Stimulated activated CD8-positive, alpha-beta memory T cell treated with anti-CD3 and anti-CD28 coated beads, Interleukin-15, amount 100 ng/mL, for 48 hours (primary cell): ENCODE measurements at places on chromosomes 5 and 9.

DNA sequence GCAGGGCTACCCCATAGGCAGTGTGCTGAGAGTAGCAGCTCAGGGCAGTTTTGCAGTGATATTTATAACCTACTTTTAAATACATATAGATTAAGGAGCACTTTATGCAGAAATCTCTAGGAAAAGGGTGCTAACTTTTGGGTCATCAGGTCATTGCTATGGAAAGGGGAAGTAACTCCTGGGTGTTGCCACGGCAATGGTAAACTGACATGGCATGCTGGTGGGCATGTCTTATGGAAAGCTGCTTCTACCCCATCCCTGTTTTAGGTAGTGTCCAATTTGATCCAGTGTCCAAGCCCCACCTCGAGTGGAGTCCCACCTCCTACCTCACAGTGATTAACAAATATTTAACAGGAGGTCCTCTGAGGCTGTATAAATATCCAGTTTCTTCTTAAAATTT lies 56.8 kb upstream of the XPA start:
- no peak for DNase-seq

DNA sequence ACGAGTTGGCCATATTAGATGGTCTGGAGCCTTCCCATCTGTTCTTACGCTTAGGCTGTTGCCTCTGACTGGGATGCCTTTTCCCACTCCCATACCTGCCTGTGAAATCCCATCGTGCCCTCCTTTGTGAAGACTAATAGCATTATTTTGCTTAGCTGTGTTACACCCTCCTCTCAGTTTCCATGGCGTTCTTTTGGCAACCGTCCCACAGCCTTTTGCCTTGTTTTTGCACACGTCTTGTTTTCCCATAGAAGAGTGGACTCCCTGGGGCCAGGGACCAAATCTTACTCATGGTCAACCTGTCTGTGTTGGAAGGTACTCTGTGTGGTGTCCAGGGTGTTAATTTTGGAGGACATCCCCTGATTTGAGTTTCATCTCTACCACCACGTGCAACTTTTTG lies 242.1 kb downstream of the HSPA4 start:
- no peak for DNase-seq

- no peak for DNase-seq
Observed at GRCh38 chr9:133556354-133556753, 21.9 kb downstream of the ADAMTSL2 start.

GRCh38 chr5:64206653-64207052 lies 41.0 kb downstream of the RNF180 start:
- DNase-seq = no peak

- no peak for DNase-seq
Observed at GRCh38 chr5:91058575-91058974, 324.5 kb downstream of the ARRDC3 start.

DNA sequence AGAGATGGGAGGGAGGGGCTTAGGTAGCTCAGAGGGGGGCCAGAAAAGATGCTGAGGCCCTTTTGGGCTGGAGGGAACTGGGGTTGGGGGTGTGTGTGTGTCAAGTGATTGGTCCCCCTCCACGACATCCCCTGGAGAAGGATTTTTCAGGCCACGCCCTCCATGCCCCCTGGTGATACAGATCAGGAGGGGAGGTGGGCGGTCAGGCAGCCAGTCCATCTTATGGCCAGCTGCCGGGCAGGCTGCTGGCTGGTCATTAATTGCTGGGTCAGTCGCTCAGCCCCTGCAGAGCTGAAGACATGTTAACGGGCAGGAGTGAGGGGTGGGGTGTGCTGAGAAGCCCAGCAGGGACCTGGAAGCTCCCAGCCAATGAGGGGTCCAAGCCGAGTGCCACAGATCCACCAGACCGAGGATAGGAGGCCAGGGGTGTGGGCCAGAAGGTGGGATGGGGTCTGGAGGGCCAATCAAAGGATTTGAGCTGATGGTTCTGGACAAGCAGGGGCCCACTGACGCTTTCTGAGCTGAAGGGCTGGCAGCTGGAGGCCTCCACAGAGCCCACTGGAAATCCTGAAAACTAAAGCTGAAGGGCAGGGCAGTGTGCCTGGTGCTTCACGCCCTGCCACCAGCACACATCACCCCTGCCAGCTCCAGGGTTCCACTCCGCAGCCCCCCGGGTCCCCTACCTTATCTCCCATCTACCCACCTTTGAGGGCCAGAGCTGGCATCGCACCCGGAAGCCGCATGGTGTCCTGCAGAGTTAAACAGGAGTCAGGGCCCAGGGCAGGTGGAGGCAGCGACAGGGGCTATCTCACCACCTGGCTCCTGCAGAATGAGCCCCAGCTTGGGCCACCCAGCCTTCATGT lies 19.1 kb downstream of the PDGFRB start:
- no peak for DNase-seq

DNA sequence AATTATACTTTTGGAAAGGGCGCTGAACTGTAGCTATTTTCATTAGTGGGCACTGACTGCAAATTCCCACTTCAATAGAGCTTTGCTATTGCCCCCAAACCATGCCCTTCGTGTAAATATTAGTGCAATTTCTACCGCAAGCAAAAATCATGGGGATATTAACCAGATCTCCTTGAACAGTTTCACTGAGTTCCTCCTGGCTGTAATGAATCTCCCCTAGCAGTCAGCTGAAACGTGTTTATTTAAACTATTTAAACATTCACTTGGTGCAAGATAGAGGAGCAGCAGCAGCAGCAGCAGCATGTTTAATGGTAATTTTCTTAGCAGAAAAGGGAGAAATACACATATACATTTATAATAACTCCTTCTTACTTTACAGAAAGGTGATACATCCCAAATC lies 54.4 kb downstream of the ARRDC3 start:
- DNase-seq = no peak

DNA sequence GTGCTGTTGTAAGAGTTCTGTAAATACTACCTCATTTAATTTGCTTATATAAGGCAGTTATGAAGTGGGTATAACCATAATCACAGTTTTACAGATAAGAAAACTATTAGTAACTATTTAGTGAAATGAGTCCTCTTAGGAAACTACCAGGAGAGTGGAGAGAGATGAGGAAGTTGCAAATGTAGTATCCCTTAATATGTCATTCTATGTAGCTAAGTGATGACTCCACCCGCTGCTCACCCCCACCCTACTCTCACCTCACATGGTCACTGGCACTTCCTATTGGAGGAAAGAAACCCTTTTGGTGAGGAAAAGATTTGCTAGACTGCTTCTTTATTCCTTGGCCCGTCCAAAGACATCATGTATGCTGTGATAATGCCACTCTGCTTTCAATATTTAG lies 241.8 kb upstream of the SLC24A2 start:
- no peak for DNase-seq

DNA sequence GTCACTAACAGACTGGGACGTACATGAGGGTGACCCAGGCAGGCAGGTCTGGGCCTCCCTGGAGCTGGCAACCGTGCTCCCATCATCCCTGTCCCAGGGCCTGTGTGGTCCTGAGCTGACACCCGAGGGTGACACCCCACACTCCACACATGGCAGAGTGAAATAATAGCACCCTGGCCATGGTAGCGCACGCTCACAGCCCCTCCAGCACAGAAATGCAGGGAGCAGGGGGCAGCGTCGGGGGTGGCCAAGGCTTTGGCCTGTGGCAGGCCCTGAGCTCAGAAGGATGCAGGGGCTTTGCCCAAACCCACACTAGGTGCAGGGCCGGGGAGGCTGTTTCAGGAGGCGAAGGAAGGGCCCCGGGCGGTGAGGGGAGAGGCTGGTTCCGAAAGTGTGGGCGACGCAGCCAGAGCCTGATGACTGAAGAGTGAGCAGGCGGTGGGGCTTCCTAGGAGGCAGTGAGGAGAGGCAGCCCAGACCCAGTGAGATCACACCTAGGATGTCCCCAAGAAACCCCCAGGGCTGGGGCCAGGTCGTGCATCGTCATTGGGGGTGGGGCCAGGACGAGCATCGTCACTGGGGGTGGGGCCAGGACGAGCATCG lies 12.9 kb downstream of the OR2V2 start:
- DNase-seq = peak; percentile 81

DNA sequence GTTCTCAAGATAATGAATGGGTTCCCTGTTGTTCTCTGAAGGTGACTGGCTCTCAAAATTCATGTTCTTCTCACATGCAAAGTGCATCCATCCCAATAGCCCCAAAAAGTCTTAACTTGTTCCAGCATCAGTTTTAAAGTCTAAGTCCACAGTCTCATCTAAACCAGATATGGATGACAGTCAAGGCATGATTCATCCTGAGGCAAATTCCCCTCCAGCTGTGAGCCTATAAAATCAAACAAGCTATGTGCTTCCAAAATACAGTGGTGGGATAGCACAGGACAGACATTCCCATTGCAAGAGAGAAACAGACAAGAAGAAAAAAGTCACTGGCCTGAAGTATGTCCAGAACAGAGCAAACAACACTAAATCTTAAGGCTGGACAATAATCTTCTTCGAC lies 25.4 kb downstream of the FBXO10 start:
- no peak for DNase-seq

GRCh38 chr5:161547738-161548486 lies 1.4 kb upstream of the GABRB2 start:
- no peak for DNase-seq
